ENCODE measurements at places on chromosomes 7 and 10. TPM values are rescaled to one million over a fixed set of nuclear protein-coding genes. Genes with fewer than 3 reads are reported as not detected.

The NEURL1 gene
- total RNA-seq: 0.15 TPM

The FRMD4A gene
- 28.4 TPM for total RNA-seq

The EPHA1 gene
- total RNA-seq: 0.17 TPM

The OGDHL gene
- total RNA-seq: under 0.01 TPM

The TMEM196 gene
- total RNA-seq: not detected

The NUP42 gene
- 26.6 TPM for total RNA-seq

The ZNF488 gene
- 0.45 TPM for total RNA-seq

The CALHM2 gene
- 19.0 TPM for total RNA-seq

The PRKAR2B gene
- total RNA-seq: 2.5 TPM

The FRAT2 gene
- total RNA-seq: 3.7 TPM

The UCMA gene
- total RNA-seq: not detected

The VPS37D gene
- total RNA-seq: 1.8 TPM

The FAM170B gene
- not detected for total RNA-seq

The PTF1A gene
- total RNA-seq: not detected

The ADAMTS14 gene
- total RNA-seq: under 0.01 TPM

The NUTM2D gene
- 1.3 TPM for total RNA-seq

The GPR26 gene
- total RNA-seq: not detected

The ZNF736 gene
- 1.9 TPM for total RNA-seq

The KCNMA1 gene
- total RNA-seq: 7.7 TPM

The PCLO gene
- total RNA-seq: 0.17 TPM

The PIK3CG gene
- total RNA-seq: not detected

The OR2A12 gene
- not detected for total RNA-seq

The NEUROD6 gene
- total RNA-seq: not detected

The TEX36 gene
- total RNA-seq: not detected

The GIMAP1 gene
- not detected for total RNA-seq

The LRRD1 gene
- 0.17 TPM for total RNA-seq

The MRLN gene
- total RNA-seq: not detected

The DRGX gene
- total RNA-seq: not detected

The MGMT gene
- 40.0 TPM for total RNA-seq

The ELMO1 gene
- total RNA-seq: 1.6 TPM

The TSPAN14 gene
- total RNA-seq: 34.5 TPM

The FEZF1 gene
- not detected for total RNA-seq

The ODAD2 gene
- total RNA-seq: 0.59 TPM

The SNX13 gene
- total RNA-seq: 26.1 TPM

The UNCX gene
- total RNA-seq: not detected

The C10orf67 gene
- total RNA-seq: not detected

The PKD2L1 gene
- not detected for total RNA-seq

The WIPF3 gene
- under 0.01 TPM for total RNA-seq
